GM06990 (cell line): ENCODE measurements at places on chromosomes 1 and 21.

DNA sequence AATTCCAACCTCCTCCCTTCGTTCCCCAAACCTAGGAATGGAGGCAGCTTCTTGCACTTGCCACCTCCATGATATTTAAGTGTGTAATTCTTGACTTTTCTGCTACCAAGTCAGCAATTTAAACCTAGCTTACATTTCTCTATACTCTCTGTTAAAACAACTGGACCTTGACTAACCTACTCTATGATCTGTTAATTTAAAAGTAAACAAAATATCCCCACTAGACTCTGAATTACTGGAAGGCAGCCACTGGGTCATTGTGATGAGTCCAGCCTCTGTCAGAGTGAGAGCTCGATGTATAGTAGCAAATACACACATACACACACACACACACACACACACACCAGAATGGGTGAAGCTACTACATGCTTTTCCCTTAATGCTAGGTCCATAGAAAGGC is 40.0 kb upstream of the DHCR24 start:
- no peak for DNase-seq

GRCh38 chr1:210565306-210565705 is 236.6 kb downstream of the HHAT start:
- DNase-seq: no peak

DNA sequence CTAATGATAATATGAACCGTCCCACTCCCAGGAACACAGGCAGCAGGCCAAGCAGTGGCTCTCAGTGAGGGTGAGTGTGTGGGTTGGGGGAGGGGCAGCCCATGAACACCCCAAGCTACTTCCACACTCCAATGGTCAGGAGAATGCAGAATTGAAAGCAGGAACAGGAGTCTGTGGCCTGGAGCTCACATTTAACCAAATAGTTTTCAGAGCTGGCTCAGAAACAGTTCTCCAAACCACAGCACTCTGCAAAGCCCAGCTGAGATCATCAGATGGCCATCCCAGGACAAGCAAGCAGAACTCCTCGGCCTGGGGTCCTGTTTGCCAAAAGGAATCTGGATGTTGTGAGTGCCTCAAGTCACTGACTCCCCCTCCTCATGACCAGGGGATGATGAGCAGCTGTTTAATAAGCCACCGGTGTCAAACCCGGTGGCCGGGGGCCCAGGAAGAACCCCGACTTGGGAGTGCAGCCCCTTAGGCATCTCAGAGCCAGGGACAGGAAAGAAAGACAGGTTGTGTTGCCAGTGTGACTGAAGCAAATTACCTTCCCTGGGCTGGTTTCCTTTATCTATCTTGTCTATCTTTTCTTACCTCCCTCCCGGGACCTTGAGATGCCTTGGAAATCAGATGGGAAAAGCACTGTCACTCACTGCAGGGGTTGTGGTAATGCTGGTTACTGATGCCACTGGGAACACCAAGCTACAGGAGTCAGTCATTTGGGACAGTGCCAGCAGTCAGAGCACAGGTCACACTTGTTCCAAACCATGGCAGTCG is 20.4 kb downstream of the DEGS1 start:
- DNase-seq: no peak

DNA sequence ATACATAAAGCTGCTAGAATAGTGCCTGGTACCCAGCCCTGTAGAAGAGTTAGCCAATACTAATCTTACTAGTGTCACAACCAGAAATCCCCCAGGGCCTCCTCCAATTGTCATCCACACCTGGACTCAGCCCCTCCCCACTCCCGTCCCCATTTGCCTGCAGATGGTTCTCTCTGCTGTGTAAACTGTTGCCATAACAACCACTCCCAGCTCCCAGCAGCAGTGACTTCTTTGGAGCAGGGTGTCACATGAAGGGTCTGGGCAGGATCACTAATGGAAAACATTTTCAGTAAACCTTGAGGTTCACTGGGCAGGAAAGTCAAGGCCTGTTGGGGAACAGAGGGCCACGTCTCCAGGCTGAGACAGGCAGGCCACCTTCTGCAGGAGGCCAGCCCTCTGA is 126.0 kb upstream of the IPO9 start:
- DNase-seq: no peak

DNA sequence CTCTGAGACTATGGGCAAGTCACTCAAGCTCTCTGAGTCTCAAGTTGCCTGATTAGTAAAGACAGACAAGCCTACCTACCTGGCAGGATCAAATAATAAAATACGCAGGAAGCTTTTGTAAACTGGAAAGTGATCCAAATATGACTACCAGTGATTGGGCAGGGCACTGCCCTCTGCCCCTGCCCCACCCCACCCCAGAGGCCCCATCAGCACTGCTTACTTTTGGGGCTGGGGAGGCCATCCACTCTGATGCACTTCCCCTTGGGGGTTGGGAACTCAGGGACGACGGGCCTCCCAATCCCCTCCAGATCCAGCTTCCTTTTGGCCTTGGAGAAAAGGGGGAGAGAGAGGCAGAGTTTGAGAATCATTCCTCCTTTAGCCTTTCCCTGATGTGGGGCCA is 6.9 kb downstream of the E2F2 start:
- no peak for DNase-seq

- DNase-seq: no peak
These were observed 11.6 kb upstream of the ZNF691 start for GRCh38 chr1:42834803-42835202.

DNA sequence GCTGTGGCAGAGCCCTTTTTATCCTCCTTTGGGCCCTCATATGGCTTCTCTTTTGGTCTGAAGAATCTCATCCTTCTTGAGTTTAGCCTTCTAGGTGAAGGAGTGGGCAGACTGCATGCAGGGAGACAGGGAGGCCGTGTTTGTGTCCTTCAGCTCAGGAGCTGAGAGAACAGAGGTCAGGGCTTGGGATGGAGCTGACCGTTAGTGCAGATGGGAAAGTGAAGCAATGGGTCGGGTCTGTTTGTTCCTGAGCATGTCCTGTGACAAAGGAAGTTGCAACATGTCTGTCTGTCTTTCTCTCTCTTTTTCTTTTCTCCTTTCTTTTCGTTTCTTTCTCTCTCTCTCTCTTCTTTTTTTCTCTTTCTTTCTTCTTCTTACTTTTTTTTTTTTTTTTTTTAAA is 14.9 kb downstream of the MAPKAPK2 start:
- no peak for DNase-seq

DNA sequence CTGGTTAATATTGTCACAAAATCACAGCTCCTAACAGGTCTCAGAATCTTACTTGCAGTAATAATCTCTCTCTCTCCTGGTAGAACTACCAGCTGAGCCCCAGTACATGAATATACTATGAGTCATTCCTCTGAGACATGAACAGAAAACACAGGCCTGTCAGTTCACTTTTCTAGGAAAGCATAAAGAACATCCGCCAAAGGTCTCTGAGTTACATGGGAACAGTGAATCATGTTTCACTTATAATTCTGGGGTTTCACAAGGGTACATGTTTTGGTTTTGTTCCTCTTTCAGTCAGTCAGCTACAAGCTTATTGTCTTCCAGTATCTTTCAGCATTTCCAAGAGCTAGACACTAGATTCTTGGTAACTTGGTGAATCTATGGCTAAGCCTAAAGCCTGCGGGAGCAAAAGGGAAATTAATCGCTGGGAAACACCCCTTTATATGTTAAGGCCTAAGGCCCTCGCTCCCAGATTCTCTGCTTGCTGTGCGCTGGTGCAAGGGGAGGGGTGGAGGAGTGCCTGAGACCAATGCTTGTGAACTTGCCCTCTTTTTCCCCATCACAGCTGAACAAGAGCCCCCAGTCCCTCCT is 31.7 kb downstream of the IFNGR2 start:
- DNase-seq: peak; percentile 77

- DNase-seq: no peak
These were observed 11.6 kb downstream of the SARS1 start for GRCh38 chr1:109225308-109225707.

- DNase-seq: no peak
These were observed 529 bp downstream of the EGLN1 start for GRCh38 chr1:231421546-231421970.

- no peak for DNase-seq
These were observed 21.9 kb downstream of the PUM1 start for GRCh38 chr1:31043631-31044030.

GRCh38 chr1:76229279-76230005 is 154.9 kb downstream of the ST6GALNAC3 start:
- DNase-seq: no peak

GRCh38 chr1:48644905-48645605 is 131.6 kb downstream of the BEND5 start:
- no peak for DNase-seq

DNA sequence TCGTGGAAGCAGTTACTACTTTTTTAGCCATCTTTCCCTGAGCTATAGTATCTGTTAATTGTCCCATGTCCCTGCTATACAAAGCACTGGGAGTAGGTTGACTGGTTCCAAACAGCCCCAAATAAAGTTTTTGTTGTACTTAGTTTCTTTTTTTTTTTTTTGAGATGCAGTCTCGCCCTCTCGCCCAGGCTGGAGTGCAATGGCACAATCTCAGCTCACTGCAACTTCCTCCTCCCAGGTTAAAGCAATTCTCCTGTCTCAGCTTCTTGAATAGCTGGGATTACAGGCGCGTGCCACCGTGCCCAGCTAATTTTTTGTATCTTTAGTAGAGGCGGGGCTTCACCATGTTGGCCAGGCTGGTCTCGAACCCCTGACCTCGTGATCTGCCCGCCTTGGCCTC is 3.3 kb downstream of the NCSTN start:
- DNase-seq: no peak
